Stimulated activated CD8-positive, alpha-beta memory T cell treated with anti-CD3 and anti-CD28 coated beads, Interleukin-15, amount 100 ng/mL, for 24 hours (primary cell): ENCODE measurements at places on chromosomes 12 and 14.

GRCh38 chr12:85621041-85621440, 215.2 kb downstream of the RASSF9 start:
- no peak for DNase-seq

DNA sequence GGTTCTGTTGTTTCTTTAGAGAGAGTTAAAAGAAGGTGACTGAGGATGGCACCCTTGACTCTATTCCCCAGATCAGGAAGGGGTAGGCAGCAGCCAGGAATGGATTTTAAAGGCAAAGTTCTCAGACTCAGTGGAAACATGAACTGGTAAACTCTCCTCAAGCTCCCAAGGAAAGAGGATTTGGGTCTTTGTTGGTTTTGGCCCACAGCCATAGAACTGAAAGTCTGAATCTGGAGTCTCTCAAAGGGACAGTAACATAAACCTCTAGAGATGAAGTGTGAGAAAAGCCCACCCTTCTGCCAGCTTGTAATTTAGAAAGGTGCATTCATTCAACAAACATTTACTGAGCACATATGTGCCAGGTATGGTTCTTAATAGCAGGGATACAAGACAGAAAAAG, 28.6 kb upstream of the BLTP3B start:
- no peak for DNase-seq

- DNase-seq: no peak
Measured at GRCh38 chr14:95496690-95497259, 19.7 kb downstream of the SYNE3 start.

DNA sequence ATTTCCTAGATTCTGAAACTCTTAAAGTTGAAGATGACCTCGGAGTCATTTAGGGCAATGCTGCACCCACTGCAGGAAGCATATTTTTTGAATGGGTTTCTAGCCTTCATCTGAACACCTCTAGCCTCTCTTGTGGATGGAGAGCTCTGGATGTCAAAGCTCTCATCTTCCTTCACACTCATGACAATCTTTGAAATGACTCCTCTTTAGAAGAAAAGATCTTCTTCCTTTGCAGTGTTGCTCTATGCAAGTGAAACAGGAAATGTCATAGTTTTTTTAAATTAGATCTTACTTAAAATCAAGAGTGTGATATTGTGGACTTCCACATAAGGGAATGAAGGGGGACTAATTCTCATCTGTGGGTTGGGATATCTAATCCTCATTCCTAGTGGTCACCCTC, 86.3 kb upstream of the GRIP1 start:
- no peak for DNase-seq

DNA sequence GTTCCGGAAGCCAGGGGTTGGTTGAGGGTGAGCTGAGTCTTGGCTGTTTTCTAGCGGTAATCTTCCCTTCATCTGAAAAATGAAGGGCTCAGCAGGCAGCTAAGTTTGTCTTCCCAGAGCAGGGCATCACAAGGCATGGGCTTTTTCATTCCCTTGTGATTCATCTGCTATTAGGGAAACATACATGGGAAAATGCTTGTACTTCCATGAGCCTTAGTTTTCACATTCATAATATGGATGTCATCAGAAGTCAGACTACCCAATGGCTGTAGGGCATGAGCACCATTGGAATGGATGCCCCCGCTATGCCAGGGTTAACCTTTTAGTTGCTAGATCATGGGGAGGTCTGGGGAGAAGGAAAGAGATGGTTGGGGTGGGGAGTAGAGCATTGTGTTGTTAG, 18.7 kb downstream of the HELB start:
- no peak for DNase-seq

- DNase-seq: no peak
Measured at GRCh38 chr12:40469736-40470135, 222.5 kb upstream of the CNTN1 start.

DNA sequence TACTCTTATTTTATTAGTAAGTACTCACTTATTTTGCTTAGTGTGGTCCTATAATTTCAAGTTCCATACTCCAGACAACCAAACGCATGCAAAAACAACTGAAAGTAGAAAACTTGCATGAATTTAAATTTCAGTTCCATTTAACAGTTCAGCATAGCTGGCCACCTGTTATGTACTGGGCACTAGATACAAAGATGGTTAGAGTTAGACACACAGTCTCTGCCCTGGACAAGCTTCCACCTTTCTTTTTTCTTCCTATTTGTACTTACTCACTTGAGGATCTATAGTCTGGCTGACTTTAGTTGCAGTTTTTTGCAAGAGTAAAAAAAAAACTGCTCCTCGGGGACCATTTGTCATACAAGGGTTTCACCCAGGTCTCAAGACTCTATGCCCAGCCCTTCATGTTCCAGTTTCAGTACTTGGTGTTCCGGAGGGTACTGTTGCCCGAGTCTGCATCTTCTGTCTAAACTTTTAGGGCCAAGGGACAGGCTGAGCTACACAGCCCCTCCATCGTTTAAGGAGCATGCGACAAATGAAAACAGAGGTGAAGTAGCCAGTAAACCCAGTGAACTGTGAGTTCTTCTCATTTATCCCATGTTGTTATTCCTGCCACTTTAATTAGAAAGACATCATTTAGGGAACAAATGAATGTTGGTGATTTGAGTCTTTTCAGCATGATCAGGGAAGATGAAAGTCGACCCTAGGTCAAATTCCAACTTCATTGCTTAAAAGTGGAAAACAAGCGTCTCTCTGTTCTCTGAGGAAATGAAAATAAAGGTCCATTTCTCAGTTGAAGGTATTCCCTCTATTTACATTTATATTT, 22.3 kb downstream of the RPGRIP1 start:
- DNase-seq: no peak
